Motor neuron (in vitro differentiated cells): ENCODE measurements at places on chromosomes 2 and 18. TPM values are rescaled to one million over a fixed set of nuclear protein-coding genes. Genes with fewer than 3 reads are reported as not detected.

- ATAC-seq = no peak
Measured at GRCh38 chr2:23835988-23836387, 90.9 kb downstream of the ATAD2B start.

DNA sequence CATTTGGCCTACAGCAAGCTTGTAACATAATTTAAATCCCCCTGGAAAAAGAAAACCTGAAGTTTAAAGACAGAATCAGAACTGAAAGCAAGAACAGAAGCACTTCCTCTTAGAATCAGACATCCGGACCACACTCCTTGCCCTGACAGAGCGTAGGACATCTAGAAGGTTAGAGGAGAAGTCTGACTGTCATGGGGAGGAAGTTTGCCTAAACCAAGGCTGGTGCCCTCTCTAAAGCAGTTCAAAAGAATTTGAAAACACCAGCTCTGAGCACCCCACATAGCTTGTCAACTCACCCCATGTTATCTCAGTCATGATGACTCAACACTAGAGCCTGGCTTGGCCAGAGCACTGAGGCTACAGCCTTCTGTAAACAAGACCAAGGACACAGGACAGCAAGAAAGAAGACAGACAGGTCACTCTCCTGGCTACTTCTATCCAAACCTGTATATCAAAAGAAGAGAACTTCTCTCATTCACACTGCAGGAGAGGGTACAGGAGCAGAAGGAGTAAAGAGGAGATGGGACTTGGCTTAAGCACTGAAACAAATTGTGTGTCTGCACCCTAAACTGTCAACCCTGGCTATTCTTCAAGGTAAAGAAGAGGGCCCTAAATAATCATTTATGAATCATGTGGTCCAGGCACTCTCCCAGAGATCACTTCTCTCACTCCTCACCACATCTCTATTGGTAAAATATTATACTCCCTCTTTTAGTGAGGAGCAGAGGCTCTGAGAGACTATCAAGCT lies 198.6 kb downstream of the MEMO1 start:
- ATAC-seq = no peak

- peak; percentile 37 for ATAC-seq
Measured at GRCh38 chr2:27086724-27087593, at the start of gene KHK. TSS of gene KHK (plus strand) at chr2:27086772. CDS start at chr2:27087260, 488 bp downstream.

DNA sequence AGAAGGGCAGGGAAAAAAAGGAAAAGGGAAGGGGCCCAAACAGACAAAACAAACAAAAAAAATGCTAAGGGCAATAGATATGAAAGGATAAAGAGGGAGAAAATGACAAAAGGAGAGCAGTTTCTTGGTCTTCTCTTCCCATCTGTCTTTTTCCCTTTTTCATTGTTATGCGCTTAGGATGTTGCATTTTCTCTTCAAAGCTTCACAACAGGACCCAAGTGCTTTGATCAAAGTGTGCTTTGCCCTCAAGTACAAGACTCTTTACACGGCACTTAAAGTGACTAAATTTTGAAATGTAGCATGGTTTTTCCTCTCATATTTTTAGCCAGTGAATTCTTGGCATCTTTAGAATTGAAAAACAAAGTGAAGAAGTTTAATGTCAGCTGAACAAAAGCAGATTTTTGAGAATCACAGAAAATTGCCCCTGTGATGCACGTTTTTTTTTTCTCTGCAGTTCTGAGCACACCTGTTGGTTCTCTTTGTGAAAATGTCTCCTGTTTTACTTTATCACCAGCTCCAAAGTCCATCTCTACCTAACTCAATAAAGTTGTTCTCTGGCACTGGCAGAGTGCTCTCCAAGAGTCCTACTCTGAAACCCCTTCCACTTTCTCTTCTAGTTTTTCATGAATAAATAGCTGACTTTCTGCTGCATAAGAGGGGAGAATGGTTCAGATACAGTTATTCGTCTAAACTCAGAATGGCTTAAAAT lies 126.6 kb downstream of the KCNH7 start:
- no peak for ATAC-seq

DNA sequence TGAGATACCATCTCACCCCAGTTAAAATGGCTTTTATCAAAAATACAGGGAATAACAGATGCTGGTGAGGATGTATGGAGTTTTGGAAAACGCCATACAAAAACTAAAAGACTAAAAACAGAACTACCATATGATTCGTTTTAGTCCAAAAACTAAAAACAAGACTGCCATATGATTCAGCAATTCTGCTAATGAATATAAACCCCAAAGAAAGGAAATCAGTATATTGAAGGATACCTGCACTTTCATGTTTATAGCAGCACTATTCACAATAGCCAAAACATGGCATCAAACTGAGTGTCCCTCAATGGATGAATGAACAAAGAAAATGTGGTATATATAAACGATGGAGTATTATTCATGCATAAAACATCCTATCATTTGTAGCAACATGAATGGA lies 224.4 kb upstream of the MC4R start:
- no peak for ATAC-seq

DNA sequence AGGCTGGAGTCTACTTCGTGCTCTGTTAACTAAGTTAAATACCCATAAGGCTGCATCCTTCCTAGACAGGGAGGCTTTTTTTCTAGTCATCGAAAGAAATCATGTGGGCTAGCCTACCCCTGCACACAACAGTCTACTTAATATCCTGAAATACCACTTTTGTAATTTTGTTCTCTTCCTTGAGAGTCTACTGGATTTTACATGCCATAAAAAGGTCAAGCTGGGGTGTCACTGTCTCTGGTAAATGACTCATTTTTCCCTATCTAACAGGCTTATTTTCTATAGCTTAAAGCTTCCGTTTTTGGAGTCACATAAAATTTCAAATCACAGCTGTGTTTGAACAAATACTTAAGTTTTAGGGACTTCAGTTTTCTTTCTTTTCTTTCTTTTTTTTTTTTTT lies 10.7 kb upstream of the STAM2 start:
- ATAC-seq = no peak

DNA sequence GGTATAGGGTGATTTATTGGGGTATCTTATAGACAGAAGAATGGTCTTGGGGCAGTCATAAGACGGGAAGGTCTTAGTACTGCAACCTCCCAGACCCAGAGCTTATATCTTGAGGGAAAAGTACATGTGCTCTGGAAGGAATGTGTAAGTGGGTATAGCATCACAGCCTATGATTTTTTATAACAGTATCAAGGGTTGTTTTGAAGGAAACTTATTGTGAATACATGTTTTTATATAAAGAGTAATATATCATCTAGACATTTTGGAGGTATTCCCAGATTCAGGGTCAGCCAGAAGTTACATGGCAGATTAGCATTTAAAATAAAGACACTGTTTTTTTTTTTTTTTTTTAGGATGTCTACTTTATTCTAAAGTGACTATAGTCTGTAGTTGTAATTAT lies 47.6 kb upstream of the STON1 start:
- ATAC-seq = no peak

DNA sequence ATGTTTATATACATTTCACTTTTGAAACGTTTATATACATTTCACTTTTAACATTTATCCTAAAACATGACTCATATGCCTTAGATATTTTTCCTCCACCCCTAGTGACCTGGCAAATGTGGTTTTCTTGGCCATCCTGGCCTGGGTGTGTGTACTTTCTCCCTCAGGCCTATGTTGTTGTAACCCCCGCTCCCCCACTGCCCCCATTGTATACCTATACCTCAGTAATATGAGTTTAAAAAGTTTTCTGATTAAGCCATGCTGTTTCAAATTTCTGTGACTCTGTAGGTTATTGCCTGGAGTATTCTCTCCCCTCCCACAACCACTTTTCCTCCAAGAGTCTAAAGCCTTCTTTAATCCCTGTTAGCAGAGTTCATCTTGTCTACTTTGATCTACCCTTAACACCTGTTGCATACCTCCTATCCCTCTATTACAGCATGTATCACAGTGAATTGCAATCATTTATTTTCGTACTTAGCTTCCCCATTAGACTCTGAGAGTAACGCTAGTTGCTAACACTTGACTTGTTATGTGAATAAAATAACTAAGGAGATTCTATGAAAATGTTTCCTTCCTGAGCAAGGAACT lies 67.9 kb downstream of the LCLAT1 start:
- ATAC-seq = no peak

DNA sequence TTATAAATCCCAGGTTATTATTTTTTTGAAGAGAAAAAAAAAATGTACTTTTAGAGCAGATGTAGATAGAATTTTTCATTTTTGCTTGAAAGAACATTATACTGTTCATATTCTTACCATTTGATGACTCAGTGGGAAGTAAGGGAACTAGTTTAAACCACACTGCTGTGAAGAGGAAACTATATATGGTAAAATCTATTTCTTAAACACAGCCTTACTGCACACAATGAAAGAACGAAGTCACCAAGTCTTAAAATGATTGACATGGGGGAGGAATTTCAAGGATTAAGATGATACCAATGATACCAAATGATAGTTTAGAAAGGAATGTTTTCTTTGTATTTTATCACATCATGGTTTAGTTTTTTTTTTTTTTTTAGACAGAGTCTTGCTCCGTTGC lies 5.0 kb downstream of the ACTR2 start:
- no peak for ATAC-seq

DNA sequence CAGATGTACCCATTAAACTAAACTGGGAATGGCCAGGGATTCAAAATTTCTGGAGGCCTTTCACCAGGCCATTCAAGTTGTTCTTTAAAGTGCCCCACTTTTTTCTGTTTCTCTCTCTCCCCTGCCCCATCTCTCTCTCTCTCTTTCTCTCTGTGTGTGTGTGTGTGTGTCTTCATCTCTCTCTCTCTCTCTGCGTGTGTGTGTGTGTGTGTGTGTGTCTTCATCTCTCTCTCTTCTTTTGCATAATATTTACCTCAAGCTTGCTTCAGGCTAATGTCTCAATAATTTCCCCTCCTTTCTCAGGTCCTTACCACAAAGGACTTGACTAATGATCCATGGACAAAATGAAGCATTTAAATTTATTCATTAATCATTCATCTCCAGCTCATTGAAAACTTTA lies 164.2 kb upstream of the KLHL14 start:
- ATAC-seq = no peak

GRCh38 chr2:71521436-71521950 lies 68.1 kb downstream of the DYSF start:
- ATAC-seq = no peak

- ATAC-seq = no peak
Measured at GRCh38 chr2:233531955-233532354, 34.6 kb downstream of the USP40 start.

DNA sequence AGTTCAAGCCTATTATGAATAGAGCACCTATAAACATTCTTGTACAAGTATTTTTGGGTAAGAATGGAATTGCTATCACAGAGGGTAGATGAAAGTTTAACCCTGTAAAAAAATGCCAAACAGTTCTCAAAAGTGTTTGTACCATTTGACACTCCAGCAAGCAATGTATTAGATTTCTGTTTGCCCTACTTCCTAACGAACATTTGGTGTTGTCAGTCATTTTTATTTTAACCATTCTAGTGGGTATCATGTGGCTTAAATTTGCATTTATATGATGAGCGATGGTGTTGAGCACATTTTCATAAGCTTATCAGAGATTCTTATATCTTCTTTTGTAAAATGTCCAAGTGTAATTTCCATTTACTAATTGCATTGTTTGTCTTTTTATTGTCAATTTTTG lies 608.2 kb upstream of the ACVR2A start:
- ATAC-seq = no peak

DNA sequence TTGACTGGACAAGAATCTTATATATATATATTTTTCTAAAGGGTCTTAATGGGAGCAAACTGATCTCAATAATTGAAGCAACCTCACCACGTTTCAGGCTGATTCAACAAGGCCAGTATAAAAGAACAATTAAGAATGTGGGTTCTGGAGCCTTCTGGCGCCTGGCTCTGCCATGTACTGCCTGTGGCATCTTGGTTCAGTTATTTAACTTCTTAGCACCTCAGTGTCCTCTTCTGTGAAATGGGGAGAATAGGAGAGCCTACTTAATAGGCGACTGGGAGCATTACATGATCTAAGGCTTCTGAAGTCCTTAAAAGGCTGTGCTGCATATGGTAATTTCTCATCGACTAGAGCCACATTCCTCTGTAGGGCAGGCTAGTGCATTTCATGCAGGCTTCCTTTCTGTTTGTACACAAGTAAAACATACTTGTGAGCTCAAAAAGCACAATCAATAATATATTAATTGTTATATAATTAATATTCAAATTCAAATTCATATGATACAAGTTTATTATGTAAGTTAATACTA lies 118.4 kb upstream of the LYPD1 start:
- ATAC-seq = no peak

GRCh38 chr2:61018318-61018755 lies 282 bp upstream of the PUS10 start:
- ATAC-seq = no peak

- peak; percentile 36 for ATAC-seq
Measured at GRCh38 chr2:218465987-218466633, 47.2 kb downstream of the VIL1 start.

DNA sequence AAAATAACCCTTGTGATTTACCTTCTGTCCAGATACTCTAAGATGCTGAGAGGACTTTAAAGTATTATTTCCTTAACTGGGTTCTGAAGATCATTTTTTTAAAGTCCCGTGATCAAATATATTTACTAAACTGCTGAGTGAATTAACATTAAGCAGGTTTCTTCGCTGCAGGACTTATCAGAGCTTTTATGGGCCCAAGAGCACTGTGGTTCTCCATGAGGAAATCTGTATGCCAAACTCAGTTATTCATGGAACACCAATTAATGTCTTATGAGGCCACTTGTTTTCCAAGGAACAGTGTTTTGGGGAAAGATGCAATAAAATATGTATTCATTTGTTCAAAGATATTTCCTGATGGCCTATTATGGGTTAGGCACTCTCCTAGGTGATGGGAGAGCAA lies 80.1 kb upstream of the ATG16L1 start:
- ATAC-seq = no peak

DNA sequence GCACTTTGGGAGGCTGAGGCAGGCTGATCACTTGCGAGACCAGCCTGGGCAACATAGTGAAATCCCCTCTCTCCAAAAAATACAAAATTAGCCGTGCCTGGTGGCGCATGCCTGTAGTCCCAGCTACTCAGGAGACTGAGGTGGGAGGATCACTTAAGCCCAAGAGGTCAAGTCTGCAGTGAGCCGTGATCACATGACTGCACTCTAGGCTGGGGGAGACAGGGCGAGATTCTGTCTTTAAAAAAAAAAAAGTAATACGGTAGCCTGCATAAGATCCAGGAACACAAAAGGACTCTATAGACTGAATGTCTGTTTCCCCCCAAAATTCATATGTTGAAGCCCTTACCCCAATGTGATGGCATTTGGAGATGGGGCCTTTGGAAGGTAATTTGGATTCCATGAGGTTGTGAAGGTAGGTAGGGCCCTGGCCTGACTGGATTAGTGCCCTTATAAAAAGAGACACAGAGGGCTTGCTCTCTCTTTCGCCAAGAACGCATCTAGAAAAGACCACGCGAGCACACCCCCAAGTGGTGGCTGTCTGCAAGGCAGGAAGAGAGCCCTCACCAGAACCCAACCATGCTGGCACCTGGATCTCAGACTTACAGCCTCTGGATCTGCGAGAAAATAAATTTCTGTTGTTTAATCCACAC lies 17.0 kb downstream of the MBOAT2 start:
- ATAC-seq = no peak

GRCh38 chr2:35417293-35417692 lies 938.3 kb upstream of the CRIM1 start:
- ATAC-seq = peak; percentile 77

The ASB18 gene
- total RNA-seq = 0.47 and 1.1 TPM in 2 replicates

The FLACC1 gene
- total RNA-seq = 1.6 and 1.8 TPM in 2 replicates

The GNLY gene
- total RNA-seq = 0.38 and 1.7 TPM in 2 replicates

The ABCB11 gene
- 0.47 and 0.58 TPM in 2 replicates for total RNA-seq

The SGPP2 gene
- 1.7 and 3.1 TPM in 2 replicates for total RNA-seq

The C2orf80 gene
- 0.61 and 1.6 TPM in 2 replicates for total RNA-seq

The RTP5 gene
- total RNA-seq = 0.63 and 0.68 TPM in 2 replicates

The CD226 gene
- 0.47 and 0.69 TPM in 2 replicates for total RNA-seq

The ADRA2B gene
- total RNA-seq = 0.14 and 0.16 TPM in 2 replicates

The REG3A gene
- not detected in 2 replicates for total RNA-seq

The FEV gene
- 0.16 TPM in 1 of 2 replicates, not detected in the other for total RNA-seq

The FZD7 gene
- 1.6 and 2.8 TPM in 2 replicates for total RNA-seq

The AQP12B gene
- 0.05 and 0.31 TPM in 2 replicates for total RNA-seq
